ENCODE measurements at places on chromosomes 7 and 10.
A peak's percentile ranks its signal among the peaks of the same experiment; 100 is the strongest.

- no peak for DNase-seq
Observed at GRCh38 chr7:28490831-28491230, 78.5 kb downstream of the CREB5 start.

DNA sequence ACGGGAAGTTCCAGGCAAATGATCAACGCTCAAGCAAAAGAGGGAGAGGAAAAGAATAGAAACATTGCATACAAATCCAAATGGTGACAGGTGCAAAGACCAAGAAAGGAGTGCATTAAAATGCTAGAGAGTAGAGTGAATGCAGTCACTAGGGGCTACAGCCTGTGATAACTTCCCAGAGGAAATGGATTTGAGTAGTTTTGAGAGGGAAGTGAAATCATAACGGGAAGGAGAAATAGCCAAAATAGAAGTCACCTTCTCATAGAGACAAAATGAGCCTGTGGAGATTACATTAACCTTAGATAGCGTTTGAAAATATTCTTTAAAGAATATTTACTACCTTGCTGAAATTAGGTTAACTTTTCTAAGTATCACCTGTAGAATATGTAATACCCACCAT lies 26.5 kb downstream of the NUP42 start:
- DNase-seq, result no peak

- DNase-seq, result peak; percentile 71
Observed at GRCh38 chr7:75762350-75762917, 9.6 kb downstream of the CCL26 start.

DNA sequence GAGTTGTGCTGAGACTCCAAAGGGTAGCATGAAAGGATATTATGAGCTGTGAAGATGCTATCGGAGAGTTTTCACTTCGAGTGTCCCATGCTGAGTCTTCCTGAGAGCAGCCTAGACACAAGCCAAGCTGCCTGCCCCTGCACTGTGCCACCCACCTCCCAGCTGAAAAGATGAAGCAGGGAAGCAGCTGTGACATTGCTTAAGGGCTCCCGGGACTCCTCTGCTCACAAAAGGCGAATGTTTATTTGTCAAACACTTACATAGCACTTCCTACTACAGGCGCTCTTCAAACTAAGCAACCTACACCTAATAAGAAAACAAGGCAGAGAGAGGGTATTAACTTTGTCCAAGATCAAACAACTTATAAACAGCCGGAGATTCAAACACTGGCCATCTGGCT lies 95.6 kb downstream of the OSBPL3 start:
- no peak for DNase-seq

DNA sequence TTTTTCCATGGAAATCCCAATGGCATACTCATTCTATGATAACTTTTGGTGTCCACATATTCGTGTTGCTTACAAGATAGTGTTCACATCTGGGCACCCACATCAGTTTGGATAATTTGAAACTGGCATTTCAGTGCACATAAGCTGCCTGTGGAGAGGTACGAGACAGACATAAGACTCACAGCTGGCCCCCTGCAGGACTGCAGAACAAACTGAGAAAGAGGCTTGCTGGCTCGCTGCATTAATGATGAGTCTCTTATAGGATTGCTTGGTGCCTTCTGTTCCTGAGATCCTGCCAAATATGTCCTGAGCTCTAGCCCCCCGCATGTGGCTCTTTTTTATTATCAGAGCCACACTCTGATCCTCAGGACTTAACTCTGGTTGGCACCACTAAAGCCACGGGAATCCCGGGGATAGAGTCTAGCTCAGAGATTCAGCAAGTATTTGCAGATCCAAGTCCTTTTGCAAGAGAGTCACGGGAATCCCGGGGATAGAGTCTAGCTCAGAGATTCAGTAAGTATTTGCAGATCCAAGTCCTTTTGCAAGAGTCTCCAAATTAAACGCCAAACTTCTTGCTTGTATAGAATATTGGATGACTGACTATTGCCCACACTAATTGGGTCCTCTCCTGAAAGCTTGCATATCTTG lies 34.0 kb upstream of the JCAD start:
- no peak for DNase-seq

- no peak for DNase-seq
Observed at GRCh38 chr10:81915504-81915897, 40.5 kb downstream of the NRG3 start.

DNA sequence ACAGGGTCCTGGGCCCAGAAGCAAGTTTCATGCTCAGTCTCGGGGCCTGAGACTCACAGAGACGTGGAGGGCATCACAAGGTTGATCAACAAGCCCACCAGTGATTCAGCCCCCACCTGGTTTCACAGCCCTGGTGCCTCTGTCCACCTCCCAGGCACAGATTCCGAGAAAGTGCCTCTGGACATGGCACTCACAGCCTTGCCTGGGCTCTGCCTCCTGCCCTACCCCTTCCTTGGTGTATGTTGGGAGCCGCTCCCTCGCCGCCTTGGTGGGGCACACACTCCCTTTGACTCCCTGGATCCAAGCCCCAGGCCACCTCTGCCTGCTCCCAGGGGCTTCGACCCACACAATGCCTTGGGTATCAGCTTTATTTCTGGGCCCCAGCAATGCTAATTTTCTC lies 200.8 kb upstream of the PPP2R2D start:
- no peak for DNase-seq

DNA sequence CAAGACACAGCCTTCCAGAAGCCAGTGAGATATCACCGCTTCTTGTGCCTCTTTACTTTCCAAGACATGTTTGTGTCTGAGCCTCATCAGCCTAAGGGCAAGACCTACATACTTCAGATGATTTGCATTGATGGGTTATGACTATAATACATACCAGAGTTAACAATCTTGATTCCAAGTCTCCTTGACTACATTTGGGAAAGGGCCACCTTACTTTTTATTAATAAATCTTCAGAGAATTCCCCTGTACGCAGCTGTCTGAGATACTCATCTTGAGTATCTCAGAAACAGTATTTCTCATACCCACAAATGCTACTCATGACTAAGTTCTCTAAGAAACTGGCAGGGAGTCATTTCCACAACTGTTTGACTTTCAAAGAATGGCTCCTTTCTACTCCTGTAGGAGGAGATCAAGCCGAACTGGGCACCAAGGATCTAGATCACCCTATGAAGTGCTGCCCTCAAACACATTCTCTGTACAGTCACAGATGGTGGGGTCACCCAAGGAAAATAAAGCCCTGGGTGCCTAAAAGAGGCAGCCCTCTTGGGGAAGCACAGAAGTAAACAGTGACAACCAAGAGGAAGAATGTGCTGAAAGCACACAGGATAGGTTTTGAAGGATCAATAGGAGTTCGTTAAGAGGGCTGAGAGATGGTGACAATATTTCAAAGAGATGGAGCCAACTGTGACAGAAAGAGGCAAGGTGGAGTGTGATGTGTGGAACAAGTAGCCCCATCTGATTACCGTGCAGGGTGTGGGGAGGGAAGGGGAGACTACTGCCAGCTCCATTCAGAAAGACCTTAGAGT lies 138.9 kb downstream of the JAZF1 start:
- DNase-seq, result peak; percentile 95

GRCh38 chr10:75801121-75801520 lies 369.7 kb downstream of the LRMDA start:
- DNase-seq, result no peak

GRCh38 chr7:100855515-100855914 lies 3.0 kb downstream of the SLC12A9 start:
- no peak for DNase-seq

All from fibroblast of skin of abdomen (primary cell).